ENCODE measurements at places on chromosomes 16 and 17.
A peak's percentile ranks its signal among the peaks of the same experiment; 100 is the strongest.

DNA sequence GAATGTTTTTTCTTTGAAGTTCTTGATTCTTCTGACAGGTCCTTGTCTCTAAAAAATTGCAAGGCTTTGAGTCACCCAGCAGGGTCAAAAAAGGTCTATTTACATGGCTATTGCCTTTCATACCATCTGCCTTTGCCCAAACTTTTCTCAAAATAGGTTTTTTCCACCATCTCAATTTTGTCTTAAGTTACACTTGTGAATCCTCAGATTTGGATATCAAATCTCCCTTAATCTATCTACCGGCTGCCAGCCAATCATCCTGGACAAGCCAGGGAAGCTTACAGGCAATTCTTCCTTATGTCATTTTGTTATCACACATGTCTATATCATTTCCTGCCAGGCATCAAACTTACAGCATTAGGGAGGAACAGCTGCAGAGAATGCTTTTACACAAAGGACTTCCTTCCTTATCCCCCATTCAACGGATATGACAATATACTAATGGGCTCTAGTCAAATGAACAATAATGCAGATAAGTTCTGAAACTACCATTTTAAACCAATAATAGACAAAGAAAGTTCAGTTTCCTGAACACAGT, 104.1 kb upstream of the CORO6 start:
- peak; percentile 70 for DNase-seq

- no peak for DNase-seq
Observed at GRCh38 chr16:11697319-11697718, 29.1 kb downstream of the SNN start.

DNA sequence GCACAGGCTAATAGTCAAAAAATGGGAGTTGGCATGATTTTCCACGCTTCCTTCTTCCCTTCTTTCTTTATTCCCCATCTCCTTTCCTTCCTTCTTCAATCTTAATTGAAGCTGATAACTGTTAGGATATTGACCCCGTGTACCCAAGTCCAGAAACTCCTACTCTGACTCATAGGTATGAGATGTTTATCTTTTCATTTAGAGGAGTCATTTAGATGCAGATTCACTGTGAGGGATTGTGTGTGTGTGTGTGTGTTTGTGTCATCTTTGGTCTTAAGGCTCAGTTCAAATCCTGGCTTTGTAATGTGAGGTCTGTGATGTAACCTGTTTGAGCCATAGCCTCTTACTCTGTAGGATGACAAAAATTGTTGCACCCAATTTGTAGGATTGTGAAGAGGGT, 332.0 kb upstream of the MAF start:
- peak; percentile 4 for DNase-seq

DNA sequence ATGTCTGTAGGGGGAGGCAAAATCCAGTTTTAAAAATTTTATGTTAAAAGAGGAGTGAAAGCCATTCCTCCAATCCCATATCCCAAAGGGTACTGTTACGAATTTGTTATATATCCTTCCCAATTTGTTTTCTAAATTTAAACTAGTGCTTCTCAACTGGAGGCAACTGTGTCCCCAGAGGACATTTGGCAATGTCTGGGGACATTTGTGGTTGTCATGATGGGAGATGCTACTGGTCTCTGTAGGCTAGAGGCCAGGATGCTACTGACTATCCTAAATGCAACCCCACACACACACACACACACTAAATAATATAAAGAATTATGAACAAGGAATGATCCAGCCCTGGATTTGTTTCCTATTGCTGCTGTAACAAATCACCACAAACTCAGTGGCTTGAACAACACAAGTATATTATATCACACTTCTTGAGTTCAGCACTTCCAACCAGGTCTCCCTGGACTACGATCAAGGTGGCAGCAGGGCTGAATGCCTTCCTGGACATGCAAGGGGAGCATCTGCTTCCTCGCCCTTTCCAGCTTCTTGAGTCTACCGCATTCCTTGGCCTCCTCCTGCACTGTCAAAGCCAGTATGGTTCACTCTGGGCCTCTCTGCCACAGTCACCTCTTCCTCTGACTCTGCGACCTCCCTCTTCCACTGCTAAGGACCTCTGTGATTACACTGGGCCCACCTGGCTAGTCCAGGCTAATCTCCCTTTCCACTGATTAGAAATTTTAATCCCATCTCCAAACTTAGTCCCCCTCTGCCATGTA, 30.1 kb downstream of the ARHGAP17 start:
- DNase-seq: no peak

- peak; percentile 64 for DNase-seq
Observed at GRCh38 chr17:43406676-43407645, 8.2 kb downstream of the ARL4D start.

DNA sequence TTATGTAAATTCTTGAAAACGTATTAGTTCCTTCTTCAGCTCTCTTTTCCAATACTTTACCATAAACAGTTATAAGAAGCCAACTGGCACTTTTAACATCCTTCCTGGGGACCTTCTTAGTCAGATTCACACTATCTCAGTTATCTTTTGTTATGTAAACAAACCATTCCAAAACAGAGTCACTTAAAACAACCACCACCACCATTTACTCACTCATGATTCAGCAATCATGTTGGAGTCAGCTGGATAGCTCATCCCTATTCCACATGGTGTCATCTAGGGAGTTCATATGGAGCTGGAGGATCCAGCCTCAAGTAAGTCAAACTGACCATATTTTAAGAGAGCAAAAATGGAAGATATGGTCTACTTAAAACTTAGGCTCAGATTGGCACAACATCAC, 240.3 kb upstream of the IRX3 start:
- DNase-seq: no peak

DNA sequence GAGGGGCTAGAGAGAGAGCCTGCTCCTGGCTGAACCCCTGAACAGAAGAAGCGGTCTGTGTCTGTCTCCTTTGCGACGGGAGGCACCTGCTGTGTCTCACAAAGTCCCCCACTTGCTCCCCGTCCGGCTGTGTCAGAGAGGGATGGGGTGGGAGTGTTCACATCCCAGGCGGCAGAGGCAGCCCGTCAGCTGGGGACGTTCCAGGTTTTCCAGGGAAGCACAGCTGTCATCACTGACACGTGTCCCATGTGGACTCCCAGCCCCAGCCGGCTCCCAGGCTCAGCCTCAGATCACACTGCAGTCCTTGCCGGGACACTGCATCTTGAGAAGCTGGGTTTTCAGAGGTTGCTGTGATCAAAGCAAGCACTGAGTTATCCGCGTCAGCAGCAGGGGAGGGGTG, 1.6 kb downstream of the TELO2 start:
- DNase-seq: no peak

GRCh38 chr16:14635395-14636165, 2.8 kb downstream of the BFAR start:
- DNase-seq: no peak

DNA sequence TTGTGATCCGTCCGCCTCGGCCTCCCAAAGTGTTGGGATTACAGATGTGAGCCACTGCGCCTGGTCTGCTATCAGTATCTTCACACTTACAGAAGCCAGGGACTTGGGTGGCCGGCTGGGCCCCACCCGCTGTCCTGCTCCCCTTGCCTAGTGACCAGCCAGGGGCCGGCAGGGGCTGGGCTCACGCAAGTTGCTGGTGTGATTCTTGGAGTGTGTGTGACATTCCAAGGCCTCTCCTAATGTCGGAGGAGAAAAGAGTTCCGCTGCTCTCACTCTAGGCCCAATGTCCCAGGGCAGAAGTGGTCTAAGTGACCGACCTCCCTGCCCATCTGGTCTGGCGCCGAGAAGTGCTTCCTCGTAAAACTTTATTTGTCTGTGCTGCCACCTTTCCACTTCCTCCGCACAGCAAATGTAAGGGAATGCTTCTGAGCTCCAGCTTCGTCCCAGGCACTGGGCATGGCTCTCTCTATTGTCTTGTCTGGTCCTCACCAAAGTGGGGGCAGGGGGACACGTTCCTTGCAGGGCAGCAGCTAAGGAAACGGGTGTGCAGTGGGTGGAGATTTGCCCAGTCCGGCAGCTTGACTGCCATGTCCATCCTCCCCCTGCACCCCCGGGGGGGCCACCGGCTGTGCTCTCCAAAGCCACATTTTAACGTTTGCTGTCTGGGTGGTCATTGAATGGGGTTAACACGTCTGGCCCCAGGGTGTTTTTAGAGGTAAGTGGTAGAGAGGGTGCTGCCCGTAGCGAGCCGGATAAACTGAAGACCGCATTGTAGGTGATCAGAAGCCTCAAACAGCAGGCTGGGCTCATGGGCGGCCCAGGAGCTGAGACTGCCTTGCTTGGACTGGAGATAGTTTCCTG, 7.8 kb upstream of the GSE1 start:
- no peak for DNase-seq

GRCh38 chr17:55344514-55344997, 77.1 kb downstream of the MMD start:
- no peak for DNase-seq

DNA sequence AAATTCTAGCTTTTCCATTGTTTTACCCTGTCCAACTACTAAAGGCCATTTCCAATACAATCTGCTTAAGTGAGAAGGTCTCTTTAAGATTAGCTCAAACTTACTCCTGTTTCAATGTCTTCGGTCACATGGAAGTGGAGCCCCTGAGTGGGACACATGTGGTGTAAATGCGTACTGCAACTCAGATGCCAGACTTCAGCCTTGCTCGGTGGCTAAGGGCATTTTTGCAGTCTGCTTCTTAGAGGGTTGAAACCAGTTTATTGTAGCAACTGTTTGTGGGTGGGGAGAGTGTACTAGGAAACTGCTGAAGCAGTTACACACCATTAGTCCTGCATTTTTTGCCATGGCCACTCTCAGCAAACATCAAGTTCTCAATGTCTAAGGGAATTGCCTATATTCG, 140.6 kb downstream of the PARN start:
- no peak for DNase-seq

GRCh38 chr16:9046667-9047055, 44.8 kb upstream of the HAPSTR1 start:
- DNase-seq: no peak

DNA sequence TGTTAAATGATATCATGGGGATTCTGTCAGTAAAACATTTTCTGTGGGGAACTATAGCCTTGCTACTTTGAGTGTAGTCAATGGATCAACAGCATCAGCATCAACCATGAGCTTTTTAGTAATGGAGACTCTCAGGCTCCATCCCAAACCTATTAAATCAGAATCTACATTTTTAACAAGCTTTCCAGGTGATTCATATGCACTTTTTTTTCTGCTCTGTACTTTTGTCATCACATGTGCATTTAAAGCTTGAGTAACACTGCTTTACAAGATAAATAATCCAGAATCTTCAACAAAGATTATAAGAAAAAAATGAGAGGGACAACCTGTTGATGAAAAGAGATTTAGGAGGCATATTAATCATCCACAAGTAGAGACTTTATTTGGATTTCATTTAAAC, 23.5 kb downstream of the NUP93 start:
- peak; percentile 61 for DNase-seq

DNA sequence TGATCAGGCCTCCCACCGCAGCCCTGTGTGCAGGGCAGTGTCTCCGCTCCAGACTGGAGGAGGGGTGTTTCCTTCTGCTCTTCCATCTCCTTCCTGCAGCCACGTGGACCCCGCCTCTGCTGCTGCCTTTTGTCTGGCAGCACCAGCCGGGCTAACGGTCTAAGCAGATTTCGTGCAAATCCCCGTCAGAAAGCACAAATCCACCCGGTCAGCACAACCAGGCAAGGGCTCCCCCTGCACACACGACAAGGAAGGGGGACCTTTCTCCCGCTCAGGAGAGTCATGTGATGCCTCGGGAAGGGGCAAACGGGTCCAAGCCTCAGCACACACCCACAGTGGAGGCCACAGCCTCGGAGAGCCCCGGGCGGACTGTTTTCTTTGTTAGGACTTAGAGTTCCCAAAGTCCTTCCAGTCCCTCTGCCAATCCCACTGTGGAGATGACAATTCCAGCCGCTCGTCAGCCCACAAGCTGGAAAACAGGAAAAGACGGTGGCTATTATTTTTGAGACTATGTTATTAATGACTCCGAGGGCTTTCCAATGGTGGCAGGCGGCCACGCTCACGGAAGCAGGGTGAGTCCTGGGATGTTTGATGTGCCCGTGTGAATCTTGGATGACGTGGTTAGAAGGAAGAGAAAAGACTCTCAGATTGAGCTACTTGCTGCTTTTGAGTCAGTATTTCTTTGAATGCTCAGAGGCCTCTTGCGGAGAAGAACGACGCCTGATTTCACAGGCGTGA, 22.5 kb upstream of the MEAK7 start:
- DNase-seq: peak; percentile 34

- no peak for DNase-seq
Observed at GRCh38 chr16:88971371-88972097, 5.5 kb downstream of the CBFA2T3 start.

- no peak for DNase-seq
Observed at GRCh38 chr17:53496356-53496755, 326.4 kb upstream of the KIF2B start.

DNA sequence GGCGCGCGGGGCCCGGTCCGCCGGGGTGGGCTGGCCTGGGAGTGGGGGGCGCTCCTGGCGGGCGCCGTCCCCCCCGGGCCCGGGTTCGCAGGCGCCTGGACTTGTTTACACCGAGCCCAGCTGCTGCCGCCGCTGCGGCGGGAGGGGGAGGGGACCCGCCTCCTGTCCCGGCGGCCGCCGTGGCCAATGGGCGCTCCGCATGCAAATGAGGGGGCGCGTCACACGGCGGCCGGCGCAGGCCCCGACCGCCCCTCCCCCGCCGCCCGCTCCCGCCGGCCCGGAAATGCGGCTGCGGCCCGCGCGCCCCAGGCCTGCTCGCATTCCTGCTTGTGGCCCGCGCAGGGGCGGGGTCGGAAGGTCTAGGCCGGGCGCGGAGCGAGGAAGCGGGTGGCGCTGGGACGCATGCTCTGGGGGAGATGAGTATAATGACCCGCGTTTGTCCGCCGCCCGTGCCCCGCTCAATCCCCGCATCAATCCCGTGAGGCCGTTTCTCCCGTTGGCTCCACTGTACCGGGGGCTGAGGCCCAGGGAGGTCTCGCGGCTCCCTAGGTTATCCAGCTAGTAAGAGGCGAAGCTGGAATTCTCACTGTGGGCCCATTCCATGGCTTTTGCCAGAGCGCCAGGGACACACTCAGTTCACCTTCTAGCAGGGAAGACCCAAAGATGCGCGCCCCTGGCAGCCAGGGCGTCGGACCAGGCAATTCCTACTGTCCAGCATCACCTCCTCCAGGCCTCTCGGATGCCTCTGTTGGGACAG, at the start of gene YPEL3:
TSS of gene YPEL3 (minus strand) at position 109 of the 757 bp plus-strand sequence. CDS start 731 bp downstream, outside the sequence.
- peak; percentile 91 for DNase-seq

- no peak for DNase-seq
Observed at GRCh38 chr17:17745476-17746455, 64.5 kb downstream of the RAI1 start.

DNA sequence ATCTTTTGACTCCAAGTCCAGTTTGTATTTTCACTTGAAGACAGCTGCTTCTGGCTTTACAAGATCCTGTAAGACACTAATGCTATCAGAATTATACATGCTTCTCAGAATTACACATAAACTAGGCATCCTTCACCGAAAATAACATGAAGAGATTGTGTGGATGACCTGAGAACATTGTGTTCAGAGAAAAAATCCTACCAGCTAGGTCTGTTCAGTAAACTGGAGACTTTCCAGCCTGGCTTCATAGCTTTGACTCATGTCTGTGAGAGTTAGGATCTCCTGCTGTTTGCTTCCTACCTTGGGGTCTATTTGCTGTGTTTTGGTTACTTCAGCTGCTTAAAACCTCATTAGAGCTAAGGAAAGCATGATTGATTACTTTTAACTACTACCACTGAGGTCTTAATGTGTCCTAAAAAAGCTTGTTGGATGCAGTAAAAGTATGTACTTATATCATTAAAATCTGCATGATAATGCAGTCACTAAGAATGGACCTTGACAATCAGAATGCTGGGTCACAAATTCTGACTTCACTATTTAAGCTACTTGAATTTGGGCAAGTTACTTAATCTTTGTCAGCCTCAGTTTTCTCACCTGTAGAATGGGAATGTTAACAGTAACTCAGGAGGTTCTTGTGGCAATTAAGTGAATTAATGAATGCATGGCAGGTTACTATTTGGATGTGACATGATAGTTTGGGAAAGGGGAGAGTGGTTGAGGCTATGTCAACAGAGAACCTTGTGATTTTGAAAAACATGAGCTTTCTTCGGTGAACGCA, 8.0 kb upstream of the MYH13 start:
- peak; percentile 45 for DNase-seq
